Thoracic aorta (tissue), 2 donors: ENCODE measurements at places on chromosomes 4 and X.

DNA sequence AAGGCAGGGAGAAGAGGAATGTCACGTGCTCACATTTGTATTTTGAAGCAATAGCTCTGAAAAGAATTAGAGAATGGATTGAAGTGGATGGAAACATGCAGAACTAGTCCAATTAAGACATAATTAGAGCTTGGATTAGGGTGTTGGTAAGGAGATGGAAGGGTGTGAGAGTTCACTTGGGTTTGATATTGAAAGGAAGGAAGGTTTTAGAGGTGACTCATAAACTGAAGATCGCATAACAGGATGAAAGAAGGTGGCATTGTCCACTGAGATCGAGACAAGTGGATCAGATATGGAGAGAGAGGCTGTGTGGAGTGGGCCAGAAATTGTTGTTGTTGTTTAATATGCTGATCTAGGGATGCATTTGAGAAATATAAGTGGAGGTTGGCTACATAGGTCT is 244.0 kb upstream of the SMIM31 start:
- H3K27me3 ChIP-seq: no peaks in the 10 kb centered on the region
- H3K4me3 ChIP-seq: no peak overlapping the region
- DNase-seq: no peak
- H3K27ac ChIP-seq: no peak overlapping the region
- H3K4me1 ChIP-seq: no peaks in the 10 kb centered on the region
- no peaks in the 10 kb centered on the region for H3K36me3 ChIP-seq

DNA sequence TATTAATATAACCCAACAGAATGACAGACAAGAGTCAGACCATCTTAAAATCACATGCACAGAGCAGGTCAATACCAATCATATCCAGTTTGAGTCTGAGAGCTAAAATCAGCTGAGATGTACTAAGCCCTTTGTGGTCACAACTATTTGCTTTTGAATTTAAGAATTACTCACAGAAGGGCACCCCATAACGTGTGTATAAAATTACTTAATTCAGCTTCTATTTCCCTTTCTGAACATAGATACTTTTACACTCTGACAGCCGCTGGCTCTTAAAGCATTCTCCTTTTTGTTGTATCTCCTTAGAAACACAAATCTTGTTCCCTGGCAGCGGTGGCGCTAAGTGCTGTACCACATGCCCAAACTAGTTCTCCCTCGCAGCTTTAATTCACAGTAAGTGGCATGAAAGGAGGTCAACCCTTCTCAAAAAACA is 14.8 kb upstream of the PPARGC1A start:
- no peaks in the 10 kb centered on the region for H3K27me3 ChIP-seq
- no peaks in the 10 kb centered on the region for H3K36me3 ChIP-seq
- H3K27ac ChIP-seq: no peak overlapping the region
- no peaks in the 10 kb centered on the region for H3K4me1 ChIP-seq
- DNase-seq: no peak

GRCh38 chr4:84022564-84022963 is 476.5 kb downstream of the NKX6-1 start:
- no peaks in the 10 kb centered on the region for H3K27me3 ChIP-seq
- no peak overlapping the region for H3K4me3 ChIP-seq
- H3K4me1 ChIP-seq: no peaks in the 10 kb centered on the region

DNA sequence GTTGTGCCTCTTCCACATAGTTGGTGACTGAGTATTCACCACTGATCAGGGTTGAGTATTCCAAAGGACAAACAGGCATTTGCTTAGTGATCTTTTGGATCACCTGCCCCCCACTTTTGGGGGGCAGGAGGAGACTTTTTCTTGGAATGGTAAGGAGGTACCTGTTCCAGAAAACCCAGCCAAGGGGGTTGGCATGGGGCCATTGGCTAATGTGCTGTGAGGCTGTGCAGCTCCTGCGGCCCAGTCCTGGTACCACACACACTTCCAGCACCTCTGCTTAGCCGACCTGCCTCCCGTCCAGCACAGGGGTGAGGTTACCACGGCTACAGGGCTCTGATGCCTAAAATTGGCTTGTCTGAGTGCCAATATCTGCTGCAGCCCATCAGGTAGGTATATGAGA is 40.1 kb upstream of the MGST2 start:
- H3K27ac ChIP-seq: no peak overlapping the region
- H3K27me3 ChIP-seq: no peaks in the 10 kb centered on the region
- no peak for DNase-seq
- H3K36me3 ChIP-seq: no peaks in the 10 kb centered on the region

DNA sequence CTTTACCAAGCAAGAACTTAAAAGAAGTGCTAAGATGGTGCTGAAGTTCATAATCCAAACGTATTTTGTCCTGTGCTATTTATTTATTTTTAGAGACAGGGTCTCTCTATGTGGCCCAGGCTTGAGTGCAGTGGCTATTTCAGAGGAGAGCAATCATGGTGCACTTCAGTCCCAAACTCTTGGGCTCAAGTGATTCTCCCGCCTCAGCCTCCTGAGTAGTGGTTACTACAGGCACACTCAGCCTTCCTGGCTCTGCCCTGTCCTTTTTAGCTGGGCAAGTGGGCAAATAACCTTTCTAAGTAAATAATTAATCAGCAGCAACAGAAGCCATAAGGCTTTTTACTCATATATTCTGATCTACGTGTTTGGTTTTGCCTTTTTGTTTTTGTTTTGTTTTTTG is 2.6 kb downstream of the NSD2 start:
- no peak overlapping the region for H3K4me3 ChIP-seq
- H3K27ac ChIP-seq: no peak overlapping the region
- peaks cover 22% of the 10 kb centered on the region for H3K4me1 ChIP-seq
- no peaks in the 10 kb centered on the region for H3K36me3 ChIP-seq
- no peak for DNase-seq
- no peaks in the 10 kb centered on the region for H3K27me3 ChIP-seq

GRCh38 chrX:14073071-14073470 is 43.4 kb upstream of the GEMIN8 start:
- H3K4me1 ChIP-seq: peaks cover 4% of the 10 kb centered on the region
- no peak for DNase-seq
- H3K27me3 ChIP-seq: no peaks in the 10 kb centered on the region
- no peak overlapping the region for H3K27ac ChIP-seq

- H3K36me3 ChIP-seq: no peaks in the 10 kb centered on the region
- no peaks in the 10 kb centered on the region for H3K27me3 ChIP-seq
- no peak overlapping the region for H3K27ac ChIP-seq
Measured at GRCh38 chrX:37712458-37712857, 26.9 kb downstream of the XK start.

- no peak overlapping the region for H3K27ac ChIP-seq
- no peaks in the 10 kb centered on the region for H3K36me3 ChIP-seq
- no peak for DNase-seq
- H3K27me3 ChIP-seq: no peaks in the 10 kb centered on the region
- peaks cover 36% of the 10 kb centered on the region for H3K4me1 ChIP-seq
Measured at GRCh38 chr4:54077812-54078211, 13.4 kb upstream of the CHIC2 start.

DNA sequence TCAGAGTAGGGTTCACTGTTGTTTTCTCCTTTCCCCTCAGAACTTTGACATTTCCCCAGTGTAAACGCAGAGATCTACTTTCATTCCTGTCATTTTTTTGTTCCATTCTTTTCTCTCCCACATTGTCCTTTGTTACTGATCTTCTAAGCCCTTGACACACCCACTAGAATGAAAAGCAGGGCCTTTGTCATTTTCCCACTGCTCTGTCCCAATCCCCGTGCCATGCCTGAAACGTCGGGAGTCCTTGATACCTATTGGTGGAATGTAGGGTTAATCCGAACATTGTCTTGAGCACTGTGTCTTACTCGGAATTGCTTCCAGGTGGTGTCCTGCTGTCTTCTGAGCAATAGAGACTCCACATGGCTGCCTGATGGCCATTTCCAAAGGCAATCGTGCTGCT is 887.1 kb upstream of the FRG1 start:
- no peaks in the 10 kb centered on the region for H3K36me3 ChIP-seq
- H3K4me3 ChIP-seq: no peak overlapping the region
- H3K27me3 ChIP-seq: no peaks in the 10 kb centered on the region
- H3K4me1 ChIP-seq: no peaks in the 10 kb centered on the region
- no peak for DNase-seq
- no peak overlapping the region for H3K27ac ChIP-seq

GRCh38 chr4:162457071-162457865 is 293.5 kb upstream of the FSTL5 start:
- no peak overlapping the region for H3K4me3 ChIP-seq
- no peak for DNase-seq
- no peaks in the 10 kb centered on the region for H3K36me3 ChIP-seq
- H3K4me1 ChIP-seq: no peaks in the 10 kb centered on the region

DNA sequence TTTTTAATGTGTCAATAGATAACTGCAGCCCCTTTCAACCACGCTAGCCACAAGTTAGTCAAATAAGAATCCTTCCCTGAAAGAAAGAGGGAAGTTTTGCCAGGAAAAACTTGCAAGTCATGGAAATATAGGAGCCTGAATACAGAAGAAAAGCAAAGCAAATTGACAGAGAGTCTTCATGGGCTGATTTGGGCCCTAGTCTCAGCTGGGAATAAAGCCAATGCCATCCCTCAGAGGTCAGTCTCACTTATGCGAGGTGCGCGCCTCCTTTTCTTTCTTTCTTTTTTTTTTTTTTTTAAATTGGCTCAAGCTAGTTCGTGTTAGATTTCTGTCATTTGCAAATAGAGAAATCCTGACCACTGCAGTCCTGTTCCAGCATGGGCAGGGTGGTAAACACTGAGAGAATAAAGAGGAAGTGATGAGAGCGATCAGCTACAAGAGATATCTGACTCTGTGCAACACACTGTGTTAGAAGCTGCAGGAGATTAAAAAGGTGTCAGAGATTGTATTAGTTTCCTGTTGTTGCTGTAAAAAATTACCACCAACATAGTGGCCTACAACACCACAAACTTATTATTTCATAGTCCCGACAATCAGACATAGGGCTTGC is 299.7 kb downstream of the LDB2 start:
- DNase-seq: no peak
- H3K4me1 ChIP-seq: peaks cover 10% of the 10 kb centered on the region
- H3K27ac ChIP-seq: no peak overlapping the region

DNA sequence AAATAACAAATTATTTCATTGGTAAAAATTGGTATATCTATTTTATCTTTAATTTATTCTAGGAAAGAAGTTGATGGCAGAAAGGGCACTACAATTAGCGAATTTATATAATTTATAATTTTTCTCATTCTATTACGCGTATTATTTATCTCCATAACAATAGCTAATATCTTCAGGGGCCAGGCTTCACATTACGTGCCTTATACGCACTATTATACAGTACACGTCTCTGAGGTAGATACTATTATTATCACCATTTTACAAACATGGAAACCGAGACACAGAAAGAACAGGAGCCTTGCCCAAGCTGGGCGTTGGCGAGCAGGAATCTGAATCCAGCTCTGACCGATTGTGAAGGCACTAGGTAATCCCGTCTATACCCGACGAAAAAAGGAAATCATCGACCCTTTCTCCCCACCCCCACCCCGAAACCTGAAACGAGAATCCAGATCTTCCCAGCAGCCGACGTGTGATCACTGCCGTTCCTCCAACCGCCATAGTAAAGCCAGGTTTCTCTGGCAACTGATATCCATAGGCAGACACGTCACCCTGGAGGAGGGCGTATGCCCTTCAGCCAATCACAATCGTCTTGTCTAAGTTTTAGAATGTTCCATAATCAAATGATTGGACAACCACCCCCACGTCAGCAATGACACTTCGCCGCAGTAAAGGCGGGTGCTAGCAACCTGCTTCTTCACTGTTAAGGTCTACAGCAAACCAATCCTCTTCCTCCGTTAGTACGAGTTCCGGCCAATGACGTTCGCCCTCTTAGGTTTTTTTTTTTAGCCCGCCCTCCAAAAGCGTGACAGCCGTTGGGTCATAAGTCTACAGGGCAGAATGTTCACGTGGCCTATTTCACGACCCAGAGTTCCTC is at the start of gene MORF4L2:
Gene MORF4L2 (minus strand): TSS at position 501 of the 874 bp plus-strand sequence. CDS start 9,672 bp downstream, outside the sequence.
- H3K4me1 ChIP-seq: peaks cover 7% of the 10 kb centered on the region
- H3K27ac ChIP-seq: peak within 1 kb of the TSS; percentile 98
- H3K27me3 ChIP-seq: no peaks in the 10 kb centered on the region

- no peak for DNase-seq
- peaks cover 9% of the 10 kb centered on the region for H3K4me1 ChIP-seq
- H3K27ac ChIP-seq: no peak within 1 kb of the TSS
- H3K4me3 ChIP-seq: peak within 1 kb of the TSS; percentile 78
- no peaks in the 10 kb centered on the region for H3K36me3 ChIP-seq
- no peaks in the 10 kb centered on the region for H3K27me3 ChIP-seq
Measured at GRCh38 chr4:121951521-121952110, at the start of gene TRPC3. Gene TRPC3 (minus strand): TSS chr4:121952060. CDS start chr4:121951680, 380 bp downstream.

DNA sequence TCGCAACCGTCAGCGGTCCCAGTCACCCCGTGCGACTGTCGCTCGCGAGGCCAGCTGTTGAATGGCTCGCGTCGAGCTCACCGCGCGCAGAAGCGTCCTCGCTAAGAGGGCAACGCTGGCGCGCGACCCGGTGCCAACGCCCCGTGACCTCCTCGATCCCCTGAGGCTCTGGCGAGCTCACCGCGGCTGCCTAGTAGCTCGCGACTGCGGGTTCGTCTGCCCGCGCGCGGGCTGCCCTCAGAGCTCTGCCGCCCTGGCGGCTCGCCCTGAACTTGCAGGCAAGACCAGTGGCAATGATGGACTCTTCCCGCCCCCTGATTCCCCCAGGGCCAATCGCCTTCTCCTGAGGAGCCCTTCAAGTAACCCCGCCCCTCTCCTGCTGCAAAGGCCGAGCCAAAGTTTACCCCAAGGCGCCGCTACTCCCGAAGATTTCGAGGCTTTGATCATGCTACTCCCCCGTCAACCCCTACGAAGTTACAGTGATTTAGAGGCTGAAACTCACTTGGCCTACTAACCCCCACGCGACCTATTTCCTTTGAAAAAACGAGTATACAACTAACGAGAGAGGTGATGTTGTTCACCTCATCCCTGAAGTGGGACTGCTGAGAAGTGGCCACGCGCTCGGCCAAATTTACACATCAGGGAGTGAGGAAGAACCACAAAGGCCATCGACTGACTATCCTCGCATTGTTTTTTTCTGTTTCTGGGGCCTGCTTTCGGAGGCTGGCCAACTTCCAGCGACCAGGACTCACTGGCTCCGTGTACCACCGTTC is 37.5 kb downstream of the PGRMC1 start:
- H3K4me1 ChIP-seq: no peaks in the 10 kb centered on the region
- no peaks in the 10 kb centered on the region for H3K27me3 ChIP-seq
- H3K27ac ChIP-seq: no peak overlapping the region
- H3K36me3 ChIP-seq: no peaks in the 10 kb centered on the region
- H3K4me3 ChIP-seq: peak overlapping the region; percentile 33

GRCh38 chr4:87042986-87043820 is 108.4 kb downstream of the AFF1 start:
- H3K36me3 ChIP-seq: peaks cover 7% of the 10 kb centered on the region
- H3K27ac ChIP-seq: no peak overlapping the region
- no peaks in the 10 kb centered on the region for H3K27me3 ChIP-seq
- DNase-seq: no peak
- H3K4me1 ChIP-seq: peaks cover 73% of the 10 kb centered on the region

GRCh38 chr4:84927428-84927827 is 39.1 kb downstream of the WDFY3 start:
- no peaks in the 10 kb centered on the region for H3K27me3 ChIP-seq
- H3K36me3 ChIP-seq: peaks cover 8% of the 10 kb centered on the region
- no peak overlapping the region for H3K27ac ChIP-seq
- no peak for DNase-seq
- no peak overlapping the region for H3K4me3 ChIP-seq
